Activated T-helper 1 cell treated with Interleukin-2 at 50 U/mL for 16 hours (primary cell): ENCODE measurements at places on chromosomes 11 and 22.

DNA sequence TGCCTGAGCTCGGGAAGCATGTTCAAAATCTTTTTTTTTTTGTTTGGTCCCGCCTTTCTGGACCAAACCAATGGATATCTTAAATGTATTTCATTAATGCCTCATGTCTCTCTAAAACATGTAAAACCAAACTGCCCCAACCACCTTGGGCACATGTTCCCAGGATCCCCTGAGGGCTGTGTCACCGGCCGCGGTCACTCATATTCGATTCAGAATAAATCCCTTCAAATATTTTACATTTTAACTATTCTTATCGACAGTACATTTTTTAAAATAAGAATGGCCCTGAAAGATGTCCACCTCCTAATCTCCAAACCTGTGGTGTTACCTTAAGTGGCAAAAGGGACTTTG lies 2.1 kb downstream of the RNH1 start:
- no peak for DNase-seq

DNA sequence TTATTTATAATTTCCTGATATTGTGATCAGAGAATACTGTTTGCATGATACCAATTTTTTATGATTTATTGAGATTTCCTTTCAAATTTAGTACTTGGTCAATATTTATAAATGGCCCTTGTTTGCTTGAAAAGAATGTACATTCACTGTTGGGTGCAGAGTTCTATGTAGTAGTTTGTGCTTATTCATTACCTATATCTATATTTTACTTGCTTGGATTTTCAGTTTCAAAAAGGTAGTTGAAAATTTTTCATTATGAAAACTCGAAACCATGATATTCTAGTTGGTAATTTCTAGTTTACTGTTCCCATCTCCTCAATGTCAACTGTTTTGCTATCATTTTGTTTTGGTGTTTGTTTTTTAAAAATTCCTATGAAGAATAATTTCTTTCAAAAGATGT lies 155.7 kb downstream of the AASDHPPT start:
- DNase-seq = no peak

DNA sequence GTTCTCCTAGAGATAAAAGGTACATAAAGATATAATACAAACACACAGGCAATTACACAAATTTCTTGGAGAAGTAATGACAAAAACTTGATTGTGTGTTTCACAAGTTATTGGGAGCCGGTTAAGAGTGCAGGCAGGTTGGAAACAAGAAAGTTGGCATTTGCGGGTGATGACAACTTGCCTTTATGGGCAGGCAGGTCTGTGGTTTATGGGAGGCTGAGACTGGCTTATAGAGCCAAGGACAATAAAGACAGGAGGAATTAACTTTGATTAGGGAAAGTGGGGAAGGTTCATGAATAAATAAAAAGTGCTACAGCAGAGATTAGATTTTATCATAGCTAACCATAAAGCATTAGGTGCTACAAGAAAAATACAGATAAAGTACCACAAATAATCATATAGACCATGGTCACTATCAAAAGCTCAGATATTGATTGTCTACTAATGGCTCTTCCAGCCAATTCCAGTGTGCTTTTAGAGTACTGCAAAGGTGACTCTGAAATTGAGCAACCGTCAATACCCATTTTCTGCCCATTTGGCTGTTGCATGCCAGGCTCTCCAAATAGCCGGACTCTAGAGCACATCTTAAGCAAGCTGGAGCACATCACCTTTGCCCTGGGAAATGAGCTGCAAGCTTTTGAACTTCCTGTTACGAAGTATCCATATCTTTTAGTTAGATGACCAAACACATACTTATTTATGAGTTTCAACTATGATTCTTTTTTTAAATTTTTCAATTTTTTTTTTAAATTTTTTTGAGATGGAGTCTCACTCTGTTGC lies 33.9 kb upstream of the GAB2 start:
- no peak for DNase-seq

GRCh38 chr22:24950272-24950902 lies 2.1 kb upstream of the KIAA1671 start:
- DNase-seq = no peak

DNA sequence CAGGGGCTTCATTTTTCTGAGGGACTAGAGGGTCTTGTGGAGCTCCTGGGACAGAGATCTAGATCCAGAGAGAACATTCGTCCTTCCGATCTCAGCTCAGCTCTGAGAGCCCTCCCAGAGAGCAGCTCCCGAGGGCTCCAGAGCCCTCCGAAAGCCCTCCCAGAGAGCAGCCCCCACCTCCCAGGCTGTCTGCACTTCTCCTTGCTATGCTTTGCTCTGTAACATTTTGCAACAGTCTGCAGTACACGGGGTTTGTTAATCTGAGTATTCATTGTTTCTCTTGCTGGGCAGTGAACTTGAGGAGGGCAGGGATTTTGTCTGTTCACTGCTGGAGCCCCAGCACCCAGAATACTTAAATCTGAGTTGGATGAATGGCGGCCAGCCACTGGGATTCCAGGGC lies 2.6 kb downstream of the GGA1 start:
- no peak for DNase-seq
